HAP-1 (cell line): ENCODE measurements at places on chromosomes 6 and 20.

DNA sequence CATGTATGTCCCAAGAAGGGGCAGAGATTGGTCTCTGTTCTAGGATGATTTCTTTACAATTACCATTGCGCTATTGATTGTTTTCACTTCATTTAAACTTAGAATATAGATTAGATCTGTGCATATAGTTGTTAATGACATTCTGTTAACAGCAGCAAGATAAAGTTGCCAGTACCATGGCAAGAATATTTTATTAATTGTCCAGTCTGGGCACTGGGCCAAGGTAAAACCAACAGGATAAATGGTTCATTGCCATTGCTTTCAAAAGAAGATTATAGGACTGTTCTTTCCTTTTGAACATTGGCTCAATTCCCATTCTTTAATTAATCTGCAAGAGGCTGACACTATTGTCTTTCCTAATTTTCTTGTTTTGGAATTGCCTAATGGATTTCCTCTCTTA lies 592.4 kb downstream of the RFPL4B start:
- DNase-seq: no peak

DNA sequence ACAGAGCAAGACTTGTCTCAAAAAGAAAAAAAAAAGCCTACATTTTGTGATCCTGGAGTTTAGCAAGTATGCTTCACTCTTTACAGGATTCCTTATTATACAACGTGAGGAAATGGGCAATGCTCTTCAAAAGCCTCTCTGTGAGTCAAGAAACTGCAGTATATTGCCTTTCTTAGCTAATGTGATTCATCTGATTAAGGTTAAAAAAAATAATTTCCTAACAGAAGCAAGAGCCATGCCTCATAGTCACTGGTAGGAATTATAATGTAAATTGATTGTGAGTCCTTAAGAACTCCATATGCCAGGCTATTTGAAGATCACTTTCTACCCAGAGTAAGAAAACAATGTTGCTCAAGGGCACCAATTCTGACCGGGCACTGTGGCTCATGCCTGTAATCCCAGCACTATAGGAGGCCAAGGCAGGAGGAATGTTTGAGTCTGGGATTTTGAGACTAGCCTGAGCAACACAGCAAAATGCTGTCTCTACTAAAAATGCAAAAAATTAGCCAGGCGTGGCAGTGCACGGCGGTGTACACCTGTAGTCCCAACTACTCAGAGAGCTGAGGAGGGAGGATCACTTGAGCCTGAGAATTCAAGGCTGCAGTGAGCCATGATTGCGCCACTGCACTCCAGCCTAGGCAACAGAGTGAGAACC lies 43.3 kb downstream of the SLC26A8 start:
- no peak for DNase-seq

DNA sequence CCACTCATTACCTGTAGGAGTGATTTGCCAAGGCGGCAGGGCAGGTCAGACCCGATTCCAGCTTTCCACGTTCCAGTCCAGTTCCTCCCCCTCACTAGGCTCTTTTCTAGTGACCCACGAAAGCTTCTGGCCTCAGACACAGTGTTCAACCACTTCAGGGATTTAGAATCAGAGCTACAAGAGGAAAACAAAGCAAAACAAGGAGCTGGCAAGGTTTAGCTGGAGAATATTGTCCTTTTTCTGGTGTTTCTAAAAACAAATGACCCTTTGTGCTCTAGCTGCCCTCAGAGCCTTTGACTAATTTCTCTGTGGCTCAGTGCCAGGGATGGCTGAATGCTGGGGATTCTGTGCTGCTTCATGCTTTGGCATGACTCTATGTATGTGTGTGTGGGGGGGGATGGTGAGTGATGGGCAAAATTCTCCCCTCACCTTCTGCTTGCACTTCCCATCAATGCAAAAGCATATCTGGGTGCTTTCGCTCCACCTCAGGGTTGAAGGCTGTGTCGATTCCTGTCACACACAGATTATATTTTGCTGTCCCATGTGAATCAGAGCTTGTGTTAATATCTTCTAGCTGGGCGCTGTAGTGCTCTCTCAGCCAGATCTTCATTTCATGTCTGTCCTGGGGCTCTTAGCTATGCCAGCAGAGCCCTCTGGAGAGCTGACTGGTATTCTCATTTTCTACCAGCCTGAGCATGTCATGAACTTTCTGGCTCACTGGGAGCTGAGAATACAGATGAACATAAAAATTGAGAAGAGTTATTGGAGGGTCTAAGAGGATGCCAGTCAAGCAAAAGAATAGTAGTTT lies 19.3 kb upstream of the NEDD9 start:
- no peak for DNase-seq

- DNase-seq: no peak
Observed at GRCh38 chr20:58719258-58719657, 26.7 kb downstream of the NPEPL1 start.

- no peak for DNase-seq
Observed at GRCh38 chr6:137353842-137354397, 134.7 kb upstream of the IFNGR1 start.

GRCh38 chr20:50493881-50494253 lies 16.3 kb upstream of the PTPN1 start:
- no peak for DNase-seq

DNA sequence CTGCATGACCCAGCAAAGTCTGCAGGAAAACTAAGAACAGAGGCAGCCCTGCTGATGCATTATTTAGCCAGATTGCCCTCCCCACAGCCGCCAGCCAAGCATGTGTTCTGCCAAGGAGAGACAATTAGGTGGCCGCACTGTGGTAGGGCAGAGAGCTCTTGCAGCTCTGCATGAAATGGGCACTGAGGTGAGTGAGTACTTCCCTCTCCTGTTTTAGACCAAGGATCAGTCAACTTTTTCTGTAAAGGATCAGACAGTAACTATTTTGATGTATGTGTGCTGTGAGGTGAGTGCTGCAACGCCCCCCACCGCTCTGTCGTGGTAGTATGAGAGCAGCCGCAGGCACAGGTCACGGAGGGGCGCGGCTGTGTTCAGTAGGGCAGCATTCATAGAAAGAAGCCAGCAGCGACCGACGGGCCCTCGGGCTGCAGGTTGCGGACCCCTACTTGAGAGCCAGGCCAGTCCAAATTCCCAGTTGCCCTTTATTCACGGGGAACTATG lies 23.8 kb upstream of the FAM50B start:
- DNase-seq: no peak

GRCh38 chr20:25507385-25508082 lies 77.8 kb downstream of the NINL start:
- no peak for DNase-seq

- DNase-seq: no peak
Observed at GRCh38 chr20:17594443-17594842, 24.6 kb downstream of the DSTN start.

DNA sequence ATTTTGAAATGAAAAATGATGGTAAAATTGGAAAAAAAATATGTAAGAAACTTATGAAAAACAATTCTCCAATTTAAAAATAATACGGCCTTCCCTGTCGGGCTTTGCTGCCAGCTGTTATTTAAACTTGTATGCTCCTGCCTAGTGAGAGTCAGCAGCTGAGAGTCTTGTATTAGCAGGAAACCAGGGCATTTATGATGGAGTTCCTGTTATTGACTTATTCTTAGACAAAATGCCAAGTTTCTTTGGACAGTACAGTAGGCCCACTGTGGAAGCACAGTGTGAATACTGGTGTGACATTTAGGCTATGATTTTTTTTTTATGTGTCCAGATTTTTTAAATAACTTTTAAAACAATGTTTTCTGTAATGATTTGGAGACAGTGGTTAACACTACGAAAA lies 42.1 kb downstream of the GMDS start:
- DNase-seq: no peak

DNA sequence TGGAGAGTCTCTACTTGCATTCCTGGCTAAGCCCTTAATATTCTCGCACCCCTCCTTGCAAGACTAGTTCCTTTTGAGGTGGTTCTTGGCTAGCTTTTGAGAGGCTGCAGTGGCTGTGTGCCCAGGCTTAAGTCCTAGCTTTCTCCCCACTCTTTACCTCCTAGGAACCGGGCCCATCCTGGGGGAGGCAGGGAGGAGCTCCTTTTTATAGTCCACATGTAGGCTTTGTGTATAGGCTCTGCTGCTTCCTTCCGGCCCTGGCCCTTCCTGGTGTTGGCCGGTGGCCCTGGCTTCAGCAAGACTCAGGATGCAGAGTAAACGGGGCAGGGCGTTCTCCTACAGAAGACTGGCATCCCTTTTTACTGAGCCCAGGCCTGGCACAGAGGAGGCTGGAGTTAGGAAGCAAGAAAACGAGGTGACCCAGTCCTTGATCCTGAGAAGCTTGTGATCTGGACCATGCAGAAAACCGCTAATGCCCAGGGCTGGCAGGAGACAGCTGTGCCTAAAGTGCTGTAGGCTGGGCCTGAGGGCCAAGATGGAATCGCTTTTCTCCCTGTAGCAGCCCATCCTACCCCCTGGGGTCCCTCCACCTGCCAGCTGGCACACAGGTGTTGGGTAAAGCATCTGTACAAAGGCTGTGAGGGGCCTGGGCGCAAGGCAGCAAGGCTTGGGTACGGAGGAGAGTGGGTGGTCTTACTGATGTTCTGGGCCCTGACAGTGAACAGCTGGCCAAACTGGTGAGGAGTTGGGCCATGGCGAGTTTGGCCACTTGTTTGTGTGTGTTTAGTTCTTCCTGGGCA lies 8.7 kb downstream of the PLCG1 start:
- DNase-seq: no peak

GRCh38 chr6:65110031-65110430 lies 597.0 kb downstream of the EYS start:
- DNase-seq: no peak

- DNase-seq: no peak
Observed at GRCh38 chr6:42988486-42989020, 4.2 kb downstream of the PPP2R5D start.

GRCh38 chr6:14910692-14911547 lies 334.9 kb upstream of the JARID2 start:
- no peak for DNase-seq

GRCh38 chr6:31048099-31048498 lies 37.8 kb downstream of the MUC22 start:
- DNase-seq: no peak

- DNase-seq: no peak
Observed at GRCh38 chr6:119517428-119517827, 167.9 kb upstream of the MAN1A1 start.

GRCh38 chr20:36827541-36828279 lies 48.2 kb upstream of the TLDC2 start:
- DNase-seq: no peak

GRCh38 chr20:57891014-57891413 lies 181.2 kb upstream of the PMEPA1 start:
- no peak for DNase-seq

DNA sequence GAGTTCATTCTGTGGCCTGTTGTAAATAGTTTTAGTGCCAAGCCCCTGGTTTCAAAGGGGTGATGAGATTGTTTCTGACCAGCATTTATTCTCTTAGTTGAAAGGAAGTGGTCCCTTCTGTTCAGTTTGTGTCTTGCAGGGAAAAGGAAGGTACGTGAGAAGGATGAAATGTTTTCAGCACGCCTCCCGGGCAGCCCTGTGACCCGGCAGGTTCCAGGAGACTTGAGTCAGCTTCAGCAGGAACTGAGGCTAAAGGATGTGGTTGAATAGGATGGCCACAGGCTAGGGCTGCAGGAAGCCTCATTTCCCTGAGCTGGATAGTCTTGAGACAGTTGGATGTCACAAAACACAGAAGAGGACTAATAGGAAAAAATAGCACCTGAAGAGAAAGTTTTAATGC lies 132.4 kb upstream of the SYNDIG1 start:
- no peak for DNase-seq

GRCh38 chr20:5621305-5621704 lies 128.9 kb upstream of the SHLD1 start:
- DNase-seq: no peak

- DNase-seq: no peak
Observed at GRCh38 chr6:79305020-79305419, 70.5 kb upstream of the HMGN3 start.

DNA sequence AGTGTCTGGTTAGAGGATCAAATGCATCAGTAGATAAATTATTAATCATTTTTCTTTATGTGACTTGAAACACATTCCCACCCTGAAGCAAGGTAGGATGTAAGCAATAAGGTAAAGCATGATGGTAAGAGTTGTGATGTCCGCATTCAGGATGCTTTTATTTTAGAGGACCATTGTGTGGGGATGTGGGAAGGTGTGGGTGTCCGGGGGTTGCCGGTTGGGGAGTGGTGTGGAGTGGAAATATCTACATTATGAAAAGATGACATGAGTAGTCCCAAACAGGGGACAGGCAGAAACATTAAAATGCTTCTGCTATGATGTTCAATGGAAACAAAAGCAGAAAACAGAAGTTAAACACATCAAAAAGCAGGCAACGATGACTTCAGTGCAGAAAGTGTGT lies 215.4 kb downstream of the HIVEP2 start:
- DNase-seq: no peak

GRCh38 chr6:4192173-4192572 lies 56.8 kb upstream of the ECI2 start:
- no peak for DNase-seq

DNA sequence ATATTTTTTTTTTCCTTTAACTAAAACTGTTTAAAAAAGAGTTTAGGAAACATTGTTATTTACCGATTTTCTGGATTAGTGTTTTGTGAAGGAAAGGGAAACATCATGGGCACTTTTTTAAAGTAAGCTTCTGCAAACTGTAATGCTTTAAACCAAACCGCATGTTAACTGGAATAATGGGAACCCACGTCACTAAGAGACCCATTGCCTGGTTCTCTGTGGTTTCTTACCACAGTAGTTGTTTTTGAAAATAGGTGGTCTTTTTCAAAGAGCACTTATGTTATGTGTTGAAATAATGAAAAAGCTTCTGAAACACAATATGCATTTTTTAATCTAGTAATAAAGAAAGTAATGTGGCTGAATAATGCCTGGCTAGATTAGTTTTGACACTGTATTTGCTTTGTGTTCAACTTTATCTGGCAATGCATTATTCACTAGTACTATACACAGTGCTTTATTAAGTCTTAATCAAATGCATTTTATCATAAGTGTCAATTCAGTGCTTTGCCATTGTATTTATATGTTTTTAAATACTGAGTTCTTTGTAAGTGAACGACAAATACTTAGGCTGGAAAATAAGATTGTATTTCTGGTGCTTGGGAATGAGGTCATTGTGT lies 754.1 kb upstream of the FLRT3 start:
- no peak for DNase-seq

GRCh38 chr6:328136-328670 lies 35.9 kb downstream of the DUSP22 start:
- DNase-seq: no peak

GRCh38 chr20:7523288-7523687 lies 417.0 kb downstream of the HAO1 start:
- DNase-seq: no peak

- no peak for DNase-seq
Observed at GRCh38 chr6:38149531-38149930, 330.0 kb downstream of the ZFAND3 start.

DNA sequence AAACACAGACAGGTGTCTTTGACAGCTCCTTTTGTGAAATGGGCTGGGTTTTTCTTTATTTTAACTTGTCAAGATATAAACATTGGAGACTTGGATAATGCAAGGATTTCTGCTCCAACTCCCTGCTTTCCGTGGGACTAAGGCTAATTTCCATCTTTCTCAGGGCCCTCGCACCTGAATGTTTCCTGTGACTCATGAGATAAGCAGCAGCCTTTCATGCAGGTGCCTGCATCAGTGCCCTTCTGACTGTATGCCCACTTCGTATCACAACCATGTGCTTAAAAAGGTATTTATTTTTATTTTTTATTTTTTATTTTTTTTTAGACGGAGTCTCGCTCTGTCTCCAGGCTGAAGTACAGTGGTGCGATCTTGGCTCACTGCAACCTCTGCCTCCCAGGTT lies 736.1 kb downstream of the DOK5 start:
- no peak for DNase-seq
